ENCODE measurements at places on chromosomes 1 and 21.

- no peak for DNase-seq
Observed at GRCh38 chr1:109167001-109167506, 46.7 kb upstream of the SARS1 start.

DNA sequence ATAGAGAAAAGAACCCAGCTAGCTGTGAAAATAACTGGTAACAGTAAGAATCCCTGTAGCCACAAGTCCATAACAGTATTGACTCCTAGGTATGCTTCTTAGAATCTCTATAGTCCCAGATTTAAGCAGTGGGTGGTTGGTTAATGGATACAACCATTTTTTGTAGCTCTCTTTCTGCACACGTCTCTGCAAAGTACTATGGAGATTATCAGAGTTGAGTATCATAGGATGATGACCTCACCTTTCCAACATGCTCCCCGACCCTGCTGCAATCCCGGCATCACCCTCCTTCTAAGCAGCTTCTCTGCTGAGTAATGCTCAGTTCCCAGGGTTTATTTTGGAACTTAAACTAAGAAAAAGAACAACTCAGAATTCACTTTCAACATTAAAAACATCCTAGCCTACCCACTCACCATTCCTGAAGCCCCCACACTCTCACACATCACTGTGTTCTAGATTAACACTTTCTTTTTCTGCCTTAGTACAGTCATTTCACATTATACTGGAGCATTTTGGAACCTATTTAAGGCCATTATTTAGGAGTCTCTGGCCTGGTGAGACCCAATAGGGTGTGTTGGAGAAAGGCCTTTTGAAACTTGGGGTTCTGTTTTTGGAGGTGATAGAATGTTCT lies 2.7 kb downstream of the MLLT11 start:
- DNase-seq: no peak

DNA sequence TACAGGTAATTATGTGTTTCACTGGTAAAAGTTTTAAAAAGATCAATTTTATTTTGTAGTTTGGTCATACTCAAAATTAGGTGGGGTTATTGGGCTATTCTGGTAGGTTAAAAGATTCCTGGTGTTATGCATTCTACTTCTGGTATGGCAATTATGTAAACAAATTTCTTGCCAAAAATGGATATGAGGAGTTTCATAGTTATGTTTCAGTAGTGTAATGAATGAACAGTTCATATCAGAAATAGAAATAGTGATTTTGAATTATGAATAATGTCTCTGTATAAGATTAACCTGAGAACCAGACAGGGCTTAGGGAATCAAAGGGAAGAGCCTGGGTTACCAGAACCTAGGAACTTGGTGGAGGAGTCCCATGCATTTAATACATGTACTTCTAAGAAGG lies 15.9 kb downstream of the ATF6 start:
- no peak for DNase-seq

- no peak for DNase-seq
Observed at GRCh38 chr21:17759511-17760178, 59.5 kb downstream of the C21orf91 start.

DNA sequence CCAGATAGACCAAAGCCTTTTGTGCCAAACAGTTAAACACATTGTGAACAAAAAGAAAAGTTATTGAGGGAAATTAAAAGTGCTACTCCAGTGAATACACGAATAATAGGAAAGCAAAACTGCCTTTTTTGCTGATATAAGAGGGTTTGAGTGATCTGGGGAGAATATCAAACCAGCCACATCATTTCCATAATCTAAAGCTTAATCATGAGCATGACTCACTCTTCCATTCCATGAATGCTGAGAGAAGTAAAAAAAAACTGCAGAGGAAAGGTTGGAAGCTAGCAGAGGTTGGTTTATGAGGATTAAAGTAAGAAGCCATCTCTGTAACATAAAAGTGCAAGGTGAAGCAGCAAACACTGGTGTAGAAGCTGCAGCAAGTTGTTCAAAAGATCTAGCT lies 350.6 kb upstream of the NCAM2 start:
- no peak for DNase-seq
